ENCODE measurements at places on chromosomes 3 and 15.

DNA sequence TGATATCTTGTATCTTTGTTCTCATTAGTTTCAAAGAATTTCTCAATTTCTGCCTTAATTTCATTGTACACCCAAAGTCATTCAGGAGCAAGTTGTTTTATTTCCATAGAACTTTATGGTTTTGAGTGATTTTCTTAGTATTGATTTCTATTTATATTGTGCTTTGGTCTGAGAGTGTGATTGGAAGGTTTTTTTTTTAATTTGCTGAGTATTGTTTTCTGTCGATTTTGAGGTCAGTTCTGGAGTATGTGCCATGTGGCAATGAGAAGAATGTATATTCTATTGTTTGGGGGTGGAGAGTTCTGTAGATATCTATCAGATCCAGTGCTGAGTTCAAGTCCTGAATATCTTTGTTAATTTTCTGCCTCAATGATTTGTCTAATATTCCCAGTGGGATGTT, 138.4 kb downstream of the MOBP start:
- no peak for DNase-seq

GRCh38 chr3:45321607-45322391, 66.6 kb upstream of the LARS2 start:
- no peak for DNase-seq

DNA sequence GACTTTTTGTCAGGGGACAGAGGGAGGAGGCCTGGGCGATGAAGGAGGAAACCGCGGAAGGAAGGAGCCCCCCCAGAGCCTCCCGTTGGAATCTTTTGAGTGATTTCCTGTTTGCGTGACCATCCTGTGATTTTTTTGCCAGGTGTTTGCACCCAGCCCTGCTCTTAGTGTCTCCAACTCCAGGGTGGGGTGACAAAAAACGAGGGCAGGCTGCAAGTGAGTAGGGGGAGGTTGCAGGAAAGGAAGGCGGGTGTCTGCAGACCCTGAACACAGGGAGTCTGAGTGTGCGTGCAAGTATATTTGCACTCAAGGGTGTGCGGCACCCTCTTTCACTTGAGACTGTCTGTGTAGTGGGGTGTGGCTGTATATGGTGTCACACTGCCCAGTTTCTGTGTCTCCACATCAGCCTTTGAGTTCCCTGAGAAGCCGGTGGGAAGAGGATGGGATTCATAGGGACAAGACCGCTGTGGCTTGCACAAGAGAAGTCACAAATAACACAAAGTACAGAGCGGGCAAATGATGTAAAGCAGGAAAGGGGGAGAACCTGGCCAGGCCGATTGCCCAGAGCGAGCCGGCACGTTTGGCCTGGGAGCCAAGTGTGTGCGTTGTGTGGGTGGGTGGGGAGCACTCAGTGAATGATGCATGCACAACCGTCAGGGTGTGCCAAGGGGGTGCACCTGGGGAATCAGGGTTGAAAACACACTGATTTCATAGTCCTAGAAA, 6.6 kb downstream of the ISLR2 start:
- peak; percentile 67 for DNase-seq

DNA sequence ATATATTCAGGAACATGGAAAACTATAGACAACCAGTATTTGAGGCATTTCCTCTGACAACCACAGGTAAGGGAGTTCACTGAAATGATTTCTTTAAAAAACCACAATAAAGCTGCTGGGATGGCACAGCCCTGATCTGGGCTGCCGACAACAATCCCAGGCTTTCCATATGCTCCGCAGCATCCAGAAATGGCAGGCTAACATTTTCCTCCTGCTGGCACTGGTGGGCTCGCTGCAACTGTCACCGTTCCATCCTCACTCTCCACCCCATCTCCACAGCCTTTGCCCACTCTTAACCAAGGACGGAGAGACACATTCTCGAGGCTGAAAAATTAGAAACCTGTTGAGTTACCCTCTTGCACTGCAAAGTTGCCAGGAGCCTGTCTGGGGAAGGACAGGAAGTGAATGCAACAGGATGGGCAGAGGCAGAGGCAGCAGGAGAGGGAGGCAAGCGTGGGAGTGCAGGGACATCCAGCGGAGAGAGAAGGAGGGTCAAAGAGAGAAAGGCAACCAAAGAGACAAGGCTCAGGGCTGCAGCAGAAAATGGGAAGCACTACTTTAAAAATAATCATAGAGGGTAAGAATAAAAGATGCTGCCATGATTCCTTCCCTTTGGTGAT, 79.0 kb upstream of the ARRDC4 start:
- DNase-seq, result no peak

Data from right hindlimb (tissue), 1 donor.